ENCODE measurements at places on chromosomes 16 and 17. TPM values are rescaled to one million over a fixed set of nuclear protein-coding genes. Genes with fewer than 3 reads are reported as not detected.

The SLC47A2 gene
- not detected for total RNA-seq

The FA2H gene
- total RNA-seq = 0.34 TPM

The CNGB1 gene
- total RNA-seq = not detected

The SLC13A2 gene
- not detected for total RNA-seq

The RRAD gene
- 9.3 TPM for total RNA-seq

The CCL4L2 gene
- not detected for total RNA-seq

DNA sequence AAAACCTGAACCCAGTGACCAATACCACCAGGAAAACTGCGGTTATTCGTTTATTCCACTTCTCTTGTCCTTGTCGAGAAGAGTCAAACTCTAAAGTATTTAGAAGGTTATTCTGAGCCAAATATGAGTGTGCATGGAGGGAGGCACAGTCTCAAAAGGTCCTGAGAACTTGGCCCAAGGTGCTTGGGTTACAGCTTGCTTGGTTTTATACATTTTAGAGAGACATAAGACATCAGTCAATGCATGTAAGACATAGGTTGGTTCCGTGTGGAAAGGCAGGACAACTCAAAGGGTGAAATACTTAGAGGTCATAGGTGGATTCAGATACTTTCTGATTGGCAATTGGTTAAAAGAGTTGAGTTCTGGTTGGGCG lies 681 bp upstream of the TRAP1 start:
- no peak for DNase-seq

GRCh38 chr16:84294117-84294516 lies 561 bp upstream of the WFDC1 start:
- no peak for DNase-seq

- DNase-seq = no peak
These were observed 58.1 kb downstream of the ZFHX3 start for GRCh38 chr16:72989579-72990551.

DNA sequence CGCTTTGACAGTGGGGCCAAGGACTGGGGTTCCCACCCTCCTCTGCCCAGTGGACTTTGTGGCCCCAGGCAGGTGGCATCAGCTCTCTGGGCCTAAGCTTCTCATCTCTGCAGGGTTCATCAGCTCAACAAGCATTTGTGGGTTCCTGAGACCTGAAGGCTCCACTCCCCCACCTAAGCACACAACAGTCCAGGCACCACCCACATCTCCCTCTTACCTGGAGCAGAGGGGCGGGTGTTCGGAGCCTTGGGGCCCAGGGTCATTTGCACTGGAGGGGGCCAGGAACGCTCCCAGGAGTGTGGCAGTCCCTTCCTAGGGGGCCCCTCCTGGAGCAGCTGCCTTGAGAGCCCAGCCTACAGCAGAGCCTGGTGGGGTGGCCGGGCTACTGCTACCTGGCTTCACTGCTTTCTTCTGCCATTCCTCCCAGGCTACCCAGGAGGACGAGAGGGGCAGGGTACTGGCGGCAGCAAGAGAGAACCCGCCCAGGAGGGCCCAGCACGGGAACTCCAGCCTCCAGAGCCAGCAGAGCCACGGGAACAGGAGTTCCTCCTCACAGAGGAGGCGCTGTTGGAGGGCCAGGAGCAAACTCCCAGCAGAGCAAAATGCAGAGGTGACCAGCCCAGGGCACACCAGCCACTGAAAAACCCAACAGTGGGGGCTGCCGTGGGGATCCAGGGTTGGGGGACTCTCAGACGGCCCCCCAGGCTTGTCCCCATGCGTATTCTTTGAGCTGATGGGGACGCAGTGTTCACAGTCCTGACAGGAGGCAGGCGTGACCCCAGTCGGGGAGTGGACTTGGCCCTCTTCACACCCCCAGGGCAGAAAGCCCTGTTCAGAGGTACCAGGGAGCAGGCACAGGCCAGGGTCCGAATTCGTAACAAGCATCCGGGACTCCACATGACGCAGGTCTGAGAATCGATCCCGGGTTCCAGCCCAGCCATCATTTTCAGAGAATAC lies 35.1 kb upstream of the SLC38A10 start:
- no peak for DNase-seq

GRCh38 chr16:56777482-56777881 lies 47.6 kb downstream of the NUP93 start:
- no peak for DNase-seq

DNA sequence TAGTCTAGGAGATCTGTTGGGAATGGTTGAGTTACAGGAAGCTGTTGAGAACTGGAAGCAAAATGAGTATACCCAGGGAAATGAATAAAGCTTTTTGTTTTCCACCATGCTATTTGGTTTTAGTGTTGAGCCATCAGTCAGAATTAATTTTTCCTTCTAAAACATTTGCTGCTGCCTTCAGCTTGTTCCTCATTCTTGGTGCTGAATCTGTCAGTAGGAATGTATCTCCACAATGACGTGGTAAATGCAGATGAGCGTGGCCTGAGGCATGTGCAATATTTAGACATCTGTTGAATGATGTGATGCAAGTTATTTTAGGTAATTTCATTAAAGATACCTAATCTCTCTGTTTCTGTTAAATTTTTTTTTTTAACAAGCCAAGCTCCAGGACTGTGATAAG lies 10.9 kb downstream of the HAPSTR1 start:
- DNase-seq = no peak

DNA sequence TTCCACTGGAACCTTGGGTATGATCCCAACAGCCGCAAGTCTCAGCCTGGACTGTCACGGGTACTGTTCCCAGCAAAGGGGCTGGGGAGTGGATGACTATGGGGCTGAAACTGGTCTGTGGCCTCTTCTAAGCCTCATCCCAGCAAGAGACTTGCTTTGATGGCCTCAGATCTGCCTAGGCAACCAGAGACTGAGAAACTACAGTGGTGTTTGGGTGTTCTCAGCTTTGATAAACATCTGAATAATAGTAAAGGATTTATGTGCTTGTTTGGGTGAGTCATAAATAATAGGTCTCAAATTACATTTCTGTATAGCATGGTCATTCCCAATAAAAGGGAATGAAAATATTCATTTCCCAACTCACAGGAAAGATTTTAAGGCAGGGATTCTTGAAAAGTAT lies 30.2 kb upstream of the ULK2 start:
- DNase-seq = no peak

- DNase-seq = no peak
These were observed 1.7 kb downstream of the SPHK1 start for GRCh38 chr17:76385892-76386786.

DNA sequence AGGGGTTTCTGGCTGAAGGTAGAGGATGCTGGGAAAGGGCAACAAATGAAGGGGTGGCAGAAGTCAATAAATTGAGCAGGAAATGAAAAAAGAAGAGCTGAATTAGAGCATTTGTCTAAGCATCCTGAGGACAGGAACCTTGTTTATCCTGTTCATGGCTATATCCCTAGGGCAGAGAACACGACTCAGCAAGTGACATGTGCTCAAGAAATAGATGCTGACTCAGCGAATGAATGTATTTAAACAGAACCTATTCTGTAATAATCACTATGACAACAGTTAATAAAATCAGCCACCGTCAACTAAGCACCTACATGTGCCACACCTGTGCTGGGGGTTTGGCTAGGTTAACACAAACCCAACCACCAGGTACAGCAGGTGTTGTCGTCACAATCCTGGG lies 80.3 kb downstream of the CDK5R1 start:
- no peak for DNase-seq

DNA sequence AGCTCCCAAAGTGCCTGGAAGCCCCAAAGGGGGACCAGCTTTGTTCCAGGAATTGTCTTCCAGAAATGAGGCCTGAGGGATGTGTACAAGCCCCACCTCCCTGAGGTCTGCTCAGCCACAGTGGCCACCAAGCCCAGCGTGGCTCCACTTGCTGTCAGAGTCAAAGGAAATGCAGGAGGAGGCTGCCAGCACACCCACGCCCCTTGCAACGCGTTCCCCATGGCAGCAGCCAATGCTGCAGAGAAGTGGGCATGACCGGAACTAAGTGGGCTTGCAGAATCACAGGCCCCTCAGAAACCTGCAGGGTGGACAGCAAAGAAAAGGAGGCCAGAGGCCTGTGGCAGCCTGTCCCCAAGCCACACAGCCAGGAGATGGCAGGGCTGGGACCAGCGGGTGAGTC lies 320.8 kb downstream of the FOXL1 start:
- no peak for DNase-seq

- DNase-seq = peak; percentile 20
These were observed 73.1 kb downstream of the CCDC182 start for GRCh38 chr17:57671667-57672632.

GRCh38 chr17:45745601-45746494 lies 38.3 kb upstream of the CRHR1 start:
- DNase-seq = no peak

- DNase-seq = no peak
These were observed 211.5 kb upstream of the AXIN2 start for GRCh38 chr17:65772989-65773388.

DNA sequence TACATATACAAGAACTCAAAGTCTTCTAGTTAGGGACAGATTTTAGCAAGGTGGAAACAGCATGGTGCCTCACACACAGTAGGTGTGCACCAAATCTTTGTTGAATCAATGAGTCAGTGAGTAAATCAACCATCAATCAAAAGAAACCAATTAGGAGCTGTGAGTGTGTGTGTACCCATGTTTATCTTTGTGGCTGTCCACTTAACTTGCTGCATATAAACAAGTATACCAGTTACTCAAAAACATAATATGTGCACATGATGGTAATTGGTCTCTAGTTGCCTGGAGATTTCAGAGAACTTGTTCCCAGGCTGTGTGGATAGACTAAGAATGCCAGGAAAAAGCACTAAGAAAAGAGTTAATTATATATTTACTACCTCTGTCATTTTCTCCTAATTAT lies 272.2 kb upstream of the CCL2 start:
- DNase-seq = no peak

- no peak for DNase-seq
These were observed 263.1 kb upstream of the PSMD7 start for GRCh38 chr16:74033441-74033995.

- no peak for DNase-seq
These were observed 17.9 kb downstream of the IGFBP4 start for GRCh38 chr17:40460968-40461731.

DNA sequence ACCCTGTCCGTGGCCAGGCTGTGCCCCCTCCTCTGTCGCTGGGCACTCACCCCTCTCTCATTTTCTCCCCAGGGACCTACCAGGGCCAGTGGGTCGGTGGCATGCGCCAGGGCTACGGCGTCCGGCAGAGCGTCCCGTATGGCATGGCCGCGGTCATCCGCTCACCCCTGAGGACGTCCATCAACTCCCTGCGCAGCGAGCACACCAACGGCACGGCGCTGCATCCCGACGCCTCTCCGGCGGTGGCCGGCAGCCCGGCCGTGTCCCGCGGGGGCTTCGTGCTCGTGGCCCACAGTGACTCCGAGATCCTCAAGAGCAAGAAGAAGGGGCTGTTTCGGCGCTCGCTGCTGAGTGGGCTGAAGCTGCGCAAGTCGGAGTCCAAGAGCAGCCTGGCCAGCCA lies 41.9 kb downstream of the JPH3 start:
- no peak for DNase-seq

DNA sequence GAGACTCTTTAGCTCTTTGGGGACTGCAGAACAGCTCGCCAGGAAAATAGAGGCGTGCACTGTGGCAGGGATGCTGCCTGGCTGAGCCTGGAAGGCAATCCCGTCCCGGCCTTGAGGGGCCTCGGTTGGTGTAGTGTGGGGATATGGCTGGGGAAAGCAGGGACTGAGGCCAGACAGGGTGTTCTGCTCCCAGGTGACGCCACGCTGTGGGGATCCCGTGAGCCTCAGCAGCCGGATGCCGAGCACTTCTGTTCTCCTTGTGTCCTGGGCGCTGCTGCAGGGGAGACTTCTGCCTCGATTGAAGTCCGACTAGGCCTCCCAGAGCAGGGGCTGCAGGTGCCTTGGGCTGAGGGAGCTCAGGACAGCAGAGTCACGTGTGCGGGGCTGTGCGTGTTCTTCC lies 72.6 kb downstream of the BANP start:
- DNase-seq = no peak

DNA sequence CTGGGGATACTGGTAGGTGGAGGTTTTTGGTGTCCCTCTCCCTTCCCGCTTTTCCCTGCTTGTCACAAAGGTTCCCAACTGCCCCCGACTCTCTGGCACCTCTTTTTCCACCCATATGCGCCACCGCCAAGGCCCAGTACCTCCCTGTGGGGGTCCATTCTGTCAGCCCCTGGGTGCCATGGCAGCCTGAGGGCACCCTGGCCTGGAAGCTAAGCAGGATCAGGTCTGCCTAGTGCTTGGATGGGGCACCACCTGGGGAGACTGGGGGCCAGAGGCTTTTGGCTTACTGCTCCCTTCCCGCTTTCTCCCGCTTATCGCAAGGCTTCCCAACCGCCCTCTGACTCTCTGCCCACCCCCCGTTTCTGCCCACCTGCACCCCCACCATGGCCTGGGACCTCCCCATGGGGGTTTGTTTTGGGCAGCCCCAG lies 2286.4 kb downstream of the TP53TG3F start:
- no peak for DNase-seq

- DNase-seq = no peak
These were observed 7.0 kb upstream of the RNF157 start for GRCh38 chr17:76247304-76247703.

DNA sequence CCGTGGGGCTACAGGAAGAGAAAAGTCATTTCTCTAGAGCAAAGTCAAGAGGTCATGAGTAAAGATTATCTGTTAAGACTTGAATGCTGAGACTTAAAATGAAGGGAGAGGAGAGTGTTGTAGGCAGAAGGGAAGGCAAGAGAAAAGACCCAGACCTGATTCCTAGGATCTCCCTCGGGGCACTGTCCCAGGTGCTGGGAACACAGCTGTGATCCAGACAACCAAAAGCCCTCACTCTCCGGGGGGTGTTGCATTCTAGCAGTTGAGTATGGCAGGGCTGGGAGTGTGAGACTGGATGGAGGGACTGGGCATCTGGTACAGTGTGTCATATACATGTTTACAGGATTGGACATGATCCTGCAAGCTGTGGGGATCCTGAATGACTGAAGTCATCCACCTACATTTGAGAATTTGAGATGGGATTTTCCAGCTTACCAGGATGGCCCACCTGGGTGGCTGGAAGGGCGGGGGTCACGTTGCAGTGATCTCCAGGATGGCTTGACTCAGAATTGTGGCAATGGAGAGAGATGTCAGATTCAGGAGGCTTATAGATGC lies 29.1 kb downstream of the ARSG start:
- no peak for DNase-seq

DNA sequence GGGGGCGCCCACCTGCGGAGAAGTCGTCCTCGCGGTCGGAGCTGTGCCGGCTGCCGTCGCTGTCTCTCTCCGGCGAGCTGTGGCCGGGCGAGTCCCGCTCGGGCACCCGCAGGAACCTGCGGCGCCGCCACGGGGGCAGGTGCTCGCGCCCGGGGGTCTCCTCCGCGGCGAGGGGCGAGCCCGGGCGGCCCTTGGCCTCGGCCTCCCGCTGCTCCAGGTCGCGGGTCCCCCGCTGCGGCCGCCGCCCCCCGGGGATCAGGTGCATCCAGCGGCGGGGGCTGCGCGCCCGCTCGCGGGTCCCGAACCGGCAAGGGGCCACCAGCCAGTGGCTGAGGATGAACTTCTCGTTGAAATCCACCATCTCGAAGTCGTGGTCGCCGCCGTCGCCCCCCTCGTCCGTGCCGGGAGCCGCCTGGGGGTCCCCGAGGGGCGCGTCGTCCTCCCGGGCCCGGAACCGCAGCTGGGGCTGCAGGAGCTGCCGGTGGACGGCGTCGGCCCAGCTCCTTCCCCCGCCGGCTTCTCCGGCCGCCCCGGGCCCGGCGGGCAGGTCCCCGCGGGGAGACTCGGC lies 41.4 kb upstream of the BHLHA9 start:
- DNase-seq = no peak

GRCh38 chr16:4393240-4393600 lies 21.6 kb downstream of the VASN start:
- no peak for DNase-seq

- no peak for DNase-seq
These were observed 7.9 kb downstream of the TSNAXIP1 start for GRCh38 chr16:67814567-67814966.

All from glomerular endothelial cell (primary cell).